ENCODE measurements at places on chromosomes 11 and 22.

- no peak for DNase-seq
These were observed 19.6 kb downstream of the LRRC10B start for GRCh38 chr11:61528114-61528513.

DNA sequence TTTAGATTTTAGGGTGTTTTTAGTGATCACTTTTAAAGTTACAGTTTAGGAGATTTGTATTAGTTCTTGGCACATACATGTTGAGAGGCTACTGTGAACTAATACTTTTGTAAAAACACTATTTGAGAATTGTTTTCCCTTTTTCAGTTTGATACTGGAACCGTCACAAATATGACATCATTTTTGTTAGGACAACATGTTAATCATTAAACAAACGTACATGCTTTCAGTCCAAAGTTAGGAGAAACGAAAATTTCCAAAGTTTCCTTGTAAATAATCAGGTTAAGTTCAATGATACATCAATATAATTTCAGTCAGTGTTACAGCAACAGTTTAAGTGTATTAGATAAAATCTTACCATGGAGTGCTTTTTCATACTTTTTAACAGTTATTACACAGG, 53.1 kb downstream of the SPECC1L start:
- no peak for DNase-seq

DNA sequence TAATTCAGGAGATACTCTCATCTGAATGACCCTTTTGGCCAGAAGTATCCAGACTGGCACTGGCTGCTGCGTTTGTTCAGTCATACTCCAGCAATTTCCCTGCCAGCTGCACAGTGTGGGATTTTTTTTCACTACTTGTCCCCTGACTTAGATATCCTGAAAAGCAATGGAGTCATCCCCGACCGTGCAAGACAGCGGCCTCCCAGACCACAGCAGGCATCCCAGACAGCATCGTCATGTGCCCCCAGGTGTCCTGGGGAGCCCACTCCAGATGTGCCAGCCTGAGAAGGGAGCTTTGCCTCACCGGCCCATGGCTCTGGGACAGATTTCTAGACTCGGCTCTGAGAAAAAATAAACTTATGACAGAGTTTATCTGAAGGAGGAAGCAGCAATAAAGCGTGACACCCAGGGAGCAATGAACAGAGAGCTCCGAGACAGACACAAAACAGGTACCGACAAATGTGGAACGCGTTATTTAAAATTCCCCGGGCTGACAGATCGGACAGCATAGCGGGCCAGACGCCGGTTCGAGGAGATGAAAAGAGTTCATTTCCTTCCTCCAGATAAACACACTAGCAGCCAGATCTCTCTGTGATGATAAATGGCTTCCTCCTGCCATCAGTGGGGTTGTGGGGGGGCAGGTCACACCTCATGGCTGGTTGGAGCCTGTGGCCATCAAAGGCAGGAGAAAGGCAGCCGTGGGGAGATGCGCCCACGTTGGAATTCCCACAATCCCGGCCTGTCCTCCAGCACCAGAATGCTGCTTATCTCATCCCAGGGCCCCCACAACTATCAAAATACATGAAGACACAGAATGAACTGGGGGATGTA, 106.4 kb upstream of the FGF3 start:
- DNase-seq: no peak

GRCh38 chr22:50117168-50117762, 27.5 kb downstream of the MOV10L1 start:
- no peak for DNase-seq

DNA sequence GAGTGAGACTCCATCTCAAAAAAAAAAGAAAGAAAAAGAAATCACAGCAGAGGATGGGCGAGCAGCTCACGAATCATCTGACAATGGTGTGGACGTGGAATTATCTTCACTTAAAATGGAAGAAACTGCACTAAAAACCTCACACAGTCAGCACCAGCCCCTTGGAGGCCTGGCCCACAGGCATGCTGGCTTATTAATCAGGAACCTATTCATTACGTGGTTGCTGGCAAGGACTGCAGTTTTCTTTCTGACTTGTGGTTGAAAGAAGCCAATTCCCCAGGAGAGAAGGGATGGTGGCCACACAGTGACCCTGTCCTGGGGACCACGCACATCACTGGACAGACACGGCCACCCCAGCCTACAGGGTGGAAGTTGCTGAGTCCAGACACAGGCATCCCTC, 401.1 kb downstream of the CTTN start:
- no peak for DNase-seq

- no peak for DNase-seq
These were observed 158.5 kb downstream of the CCDC34 start for GRCh38 chr11:27204529-27204928.

- no peak for DNase-seq
These were observed 41.3 kb upstream of the MN1 start for GRCh38 chr22:27842669-27843431.

DNA sequence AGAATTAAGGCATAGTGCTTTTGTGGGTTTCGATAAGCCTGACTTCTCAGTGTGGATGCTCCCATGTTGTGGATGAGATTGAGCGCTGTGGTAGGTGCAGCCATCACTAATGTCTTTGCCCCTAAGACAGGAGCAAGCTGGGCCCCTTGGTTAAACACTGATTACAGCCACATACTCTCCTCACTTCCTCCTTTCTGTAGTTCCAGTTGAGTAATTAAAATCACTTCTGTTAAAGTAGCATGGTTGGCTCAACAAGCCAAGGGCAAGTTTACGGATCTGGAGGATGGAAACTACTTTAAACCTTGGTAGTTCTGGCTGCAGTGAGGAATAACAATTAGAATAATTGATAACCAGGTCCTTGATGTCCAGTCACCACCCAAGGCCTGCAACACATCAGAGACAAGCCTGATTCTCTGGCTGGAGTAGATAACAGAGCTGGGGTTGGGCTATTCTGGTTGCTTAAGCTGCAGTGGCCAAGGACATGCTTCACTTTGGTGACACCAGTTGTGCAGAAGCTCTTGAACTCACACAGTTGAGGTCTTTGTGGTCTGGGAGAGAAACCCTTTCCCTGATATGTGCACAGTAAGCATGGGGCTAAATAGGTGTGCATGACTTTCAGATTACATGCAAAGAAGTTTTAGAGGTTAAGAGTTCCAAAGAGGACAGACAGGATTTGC, 81.3 kb downstream of the KIRREL3 start:
- no peak for DNase-seq

DNA sequence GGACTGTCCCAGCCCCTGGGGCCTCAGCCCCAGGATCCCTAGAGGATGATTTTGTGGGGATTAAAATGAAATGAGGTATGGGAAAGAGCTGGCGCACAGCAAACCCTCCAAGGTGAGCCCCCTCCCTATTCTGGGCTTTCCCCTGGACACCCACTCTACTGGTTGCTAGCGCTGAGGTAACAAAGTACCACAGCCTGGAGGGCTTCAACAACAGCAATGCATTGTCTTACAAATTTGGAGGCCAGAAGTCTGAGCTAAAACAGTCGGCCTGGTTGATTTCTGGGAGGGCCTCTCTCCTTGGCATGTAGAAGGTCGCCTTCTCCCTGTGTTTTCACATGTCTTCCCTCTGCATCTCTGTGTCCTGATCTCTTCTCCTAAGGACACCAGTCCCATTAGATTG, 913.6 kb downstream of the NTM start:
- DNase-seq: no peak

- DNase-seq: no peak
These were observed 191.4 kb downstream of the HIPK3 start for GRCh38 chr11:33448461-33449130.

- DNase-seq: no peak
These were observed 61.4 kb upstream of the KIRREL3 start for GRCh38 chr11:127061947-127062346.

DNA sequence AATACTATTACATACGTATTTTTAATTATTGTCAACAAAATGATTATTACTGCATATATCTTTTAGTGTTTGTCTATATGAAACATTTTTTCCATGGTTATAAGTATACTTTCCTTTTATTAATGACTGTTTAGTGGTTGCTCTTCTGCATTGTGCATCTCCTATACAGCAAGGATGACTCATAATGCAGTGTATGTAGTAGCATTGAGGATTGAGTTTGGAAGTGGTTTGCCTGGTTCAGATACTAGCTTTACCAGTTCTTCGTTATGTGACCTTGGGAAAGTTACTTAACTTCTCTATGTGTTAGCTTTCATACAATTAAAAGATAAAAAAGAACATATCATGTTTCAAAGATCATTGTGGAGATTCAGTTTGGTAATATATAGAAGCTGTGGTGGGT, 44.1 kb downstream of the CHORDC1 start:
- DNase-seq: no peak

GRCh38 chr22:27139935-27140511, 482.6 kb downstream of the MIAT start:
- no peak for DNase-seq

GRCh38 chr11:113518716-113519495, 43.7 kb upstream of the DRD2 start:
- DNase-seq: no peak

DNA sequence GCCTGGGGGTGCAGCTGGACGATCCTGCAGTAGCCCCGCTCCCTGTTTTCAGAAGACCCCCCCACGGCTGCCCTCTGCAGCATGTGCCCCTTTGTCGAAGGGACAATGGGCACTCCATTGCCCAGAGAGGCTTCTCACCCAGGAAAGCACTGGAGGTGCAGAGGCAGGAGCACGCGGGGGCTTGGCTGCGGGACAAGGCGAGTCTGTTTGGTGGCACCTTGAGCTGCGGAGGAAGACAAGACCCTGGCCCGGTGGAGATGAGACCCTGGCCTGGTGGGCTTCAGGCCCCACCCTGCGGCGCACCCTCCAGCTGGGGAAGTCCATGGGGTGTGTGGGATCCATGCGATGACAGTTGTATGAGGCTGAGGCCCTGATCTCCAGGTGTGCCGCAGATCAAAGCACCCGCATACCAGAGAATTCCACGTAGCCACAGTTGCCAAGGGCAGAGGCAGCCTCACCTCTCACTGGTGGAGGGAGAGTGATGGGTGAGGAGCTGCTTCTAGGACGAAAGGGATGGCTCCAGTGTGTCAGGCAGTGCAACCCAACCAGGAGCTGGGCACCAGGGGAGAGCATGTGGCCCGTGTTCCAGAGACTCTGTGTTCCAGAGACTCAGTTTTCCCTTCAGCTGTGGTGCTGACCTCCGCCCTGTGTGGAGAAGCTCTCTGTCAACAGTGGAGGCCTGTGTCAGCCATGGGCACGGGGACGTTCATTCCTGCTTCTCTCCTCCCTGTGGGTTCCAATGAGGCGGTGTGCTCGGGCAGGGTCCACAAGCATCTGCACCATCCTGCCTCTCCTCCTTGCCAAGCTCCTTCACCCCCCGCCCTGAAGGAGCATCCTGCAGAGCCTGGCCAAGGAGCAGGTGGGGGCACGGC, 10.0 kb downstream of the TBX1 start:
- DNase-seq: no peak

- DNase-seq: no peak
These were observed 1077.3 kb upstream of the CNTN5 start for GRCh38 chr11:97943493-97943892.

DNA sequence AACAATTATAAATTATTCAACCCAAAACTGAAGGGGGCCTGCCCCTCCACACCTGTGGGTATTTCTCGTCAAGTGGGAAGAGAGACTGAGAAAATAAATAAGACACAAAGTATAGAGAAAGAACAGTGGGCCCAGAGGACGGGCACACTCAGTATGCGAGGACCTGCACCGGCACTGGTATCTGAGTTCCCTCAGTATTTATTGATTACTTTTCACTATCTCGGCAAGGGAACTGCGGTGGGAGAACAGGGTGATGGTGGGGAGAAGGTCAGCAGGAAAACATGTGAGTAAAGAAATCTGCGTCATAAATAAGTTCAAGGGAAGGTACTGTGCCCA, 3.2 kb downstream of the C11orf54 start:
- no peak for DNase-seq

DNA sequence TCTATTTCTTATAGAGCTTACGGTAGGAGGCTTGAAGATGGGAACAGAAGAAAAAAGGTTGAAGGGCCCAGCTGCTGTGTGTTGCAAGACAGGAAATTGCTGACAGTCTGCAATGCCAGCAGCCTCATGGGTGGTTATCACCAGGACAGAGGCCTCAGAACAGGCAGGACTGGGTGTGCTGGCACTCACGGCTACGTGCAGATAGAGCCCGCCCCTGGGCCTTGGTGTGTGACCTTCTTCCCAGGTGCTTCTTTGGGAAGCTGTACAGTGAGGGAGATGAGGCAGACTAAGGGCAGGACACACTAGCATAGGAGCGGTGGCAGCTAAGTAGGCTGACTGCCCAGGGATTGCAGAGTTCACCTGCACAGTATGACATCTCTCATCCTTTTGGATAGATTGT, 12.6 kb downstream of the PRAME start:
- DNase-seq: no peak

GRCh38 chr11:17511571-17511970, 32.6 kb downstream of the USH1C start:
- DNase-seq: no peak

GRCh38 chr11:78069465-78069864, 5.8 kb downstream of the THRSP start:
- DNase-seq: no peak

DNA sequence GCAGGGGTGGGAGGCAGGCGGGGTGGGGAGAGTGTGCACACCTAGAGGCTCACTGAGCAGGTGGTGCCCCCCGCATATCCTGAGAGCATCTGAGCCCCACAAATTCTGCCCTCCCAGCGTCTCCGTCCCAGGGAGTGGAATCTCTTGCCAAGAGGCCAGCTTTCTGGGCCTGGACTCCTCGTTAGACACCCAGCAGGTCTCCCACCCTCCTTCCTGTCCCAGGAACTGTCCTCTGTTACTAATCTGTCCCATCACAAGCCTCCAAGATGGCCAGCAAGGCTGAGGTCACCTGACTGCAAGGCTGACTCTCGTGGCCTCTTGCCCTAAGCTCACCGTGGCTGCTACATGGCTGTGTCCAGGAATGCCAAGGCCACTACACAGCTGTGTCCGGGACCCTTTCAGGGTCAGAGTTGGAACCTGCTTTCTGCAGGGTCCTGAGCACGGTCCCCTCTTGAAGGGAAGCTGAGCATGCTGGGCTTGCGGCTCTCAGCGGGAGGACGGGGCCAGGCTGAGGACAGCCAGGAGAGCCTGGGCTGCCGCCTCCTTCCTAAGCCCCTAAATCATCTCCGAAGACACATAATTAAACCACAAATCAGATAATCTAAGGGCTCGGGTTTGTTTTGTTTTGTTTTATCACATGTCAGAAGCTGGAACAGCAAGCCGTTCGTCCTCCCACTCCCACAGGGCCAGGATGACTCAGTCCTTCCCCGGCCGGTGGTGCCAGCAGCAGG, 1327.3 kb downstream of the TBC1D22A start:
- DNase-seq: no peak

GRCh38 chr11:326842-327580, 6.4 kb upstream of the IFITM3 start:
- DNase-seq: peak; percentile 48

GRCh38 chr11:1111545-1112212, 37.0 kb downstream of the MUC2 start:
- DNase-seq: no peak
